ENCODE measurements at places on chromosomes 12 and 14.
A peak's percentile ranks its signal among the peaks of the same experiment; 100 is the strongest.

DNA sequence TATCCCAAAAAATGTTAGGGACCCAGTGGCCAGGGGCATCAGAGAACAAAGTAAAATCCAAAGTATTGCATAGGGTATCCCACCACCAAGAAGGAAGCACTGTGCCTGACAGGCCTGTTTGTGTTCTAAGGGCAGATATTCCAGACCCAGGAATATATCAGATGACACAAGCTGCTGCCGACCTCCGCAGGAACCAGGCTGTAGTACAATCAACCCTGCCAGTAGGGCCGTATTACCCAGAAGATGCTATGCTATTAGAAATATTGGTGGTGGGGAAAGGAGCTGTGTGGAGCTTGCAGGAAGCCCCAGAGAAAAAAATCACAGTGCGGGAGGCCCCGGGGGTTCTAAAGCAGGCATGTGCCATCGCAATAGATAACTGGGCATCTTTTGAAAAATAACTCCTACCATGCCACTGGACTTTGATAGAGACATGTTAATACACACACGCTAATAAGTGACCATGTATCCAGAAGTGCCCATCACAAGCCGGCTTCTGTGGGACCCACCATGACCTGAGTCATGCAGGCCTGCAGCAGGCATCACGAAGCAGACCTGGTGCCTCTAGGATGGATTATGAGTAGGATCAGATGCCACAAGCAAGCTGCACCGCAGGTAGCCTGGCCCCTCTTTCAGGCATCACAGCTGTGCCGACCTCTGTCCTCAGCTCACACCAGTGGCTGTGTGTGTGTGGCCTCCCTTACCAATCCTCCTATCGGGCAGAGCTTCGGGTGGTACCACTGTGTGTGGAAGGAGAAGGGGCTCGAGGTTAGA, 242.7 kb downstream of the BCL11B start:
- DNase-seq = no peak

DNA sequence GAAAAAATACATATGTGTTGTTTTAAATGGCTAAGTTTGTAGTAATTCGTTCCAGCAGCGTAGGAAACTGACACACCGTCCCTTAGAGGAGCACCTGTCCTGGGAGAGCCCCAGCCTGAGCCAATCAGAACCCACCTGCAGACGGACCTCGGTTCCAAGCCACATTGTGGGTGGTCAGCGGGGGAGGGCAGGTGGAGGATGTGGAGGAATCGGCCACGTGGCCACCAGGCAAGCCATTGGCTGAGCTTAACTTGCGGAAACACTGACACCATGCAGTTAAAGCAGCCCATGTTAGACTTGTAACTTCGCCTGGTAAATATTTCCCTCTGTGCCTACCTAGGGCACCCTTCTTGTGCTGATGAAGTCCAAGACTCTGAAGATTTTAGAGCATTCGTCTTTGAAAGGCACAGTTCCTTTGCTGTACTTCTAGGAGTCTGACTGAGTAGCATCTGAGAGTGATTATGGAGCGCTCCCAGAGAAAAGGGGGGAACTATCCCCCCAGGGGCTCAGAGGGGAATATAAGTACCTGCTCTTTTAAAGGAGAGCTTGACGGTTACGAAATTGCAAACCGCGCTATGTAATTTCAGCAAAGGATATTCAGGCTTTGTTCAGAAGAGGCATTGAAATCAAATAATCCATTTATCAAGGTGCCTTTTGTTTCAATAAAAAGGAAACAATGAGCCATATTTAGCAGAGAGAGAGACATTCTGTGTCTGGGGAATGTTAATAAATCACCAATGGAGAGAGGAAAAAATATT, 135.7 kb downstream of the TMEM132C start:
- DNase-seq = no peak

DNA sequence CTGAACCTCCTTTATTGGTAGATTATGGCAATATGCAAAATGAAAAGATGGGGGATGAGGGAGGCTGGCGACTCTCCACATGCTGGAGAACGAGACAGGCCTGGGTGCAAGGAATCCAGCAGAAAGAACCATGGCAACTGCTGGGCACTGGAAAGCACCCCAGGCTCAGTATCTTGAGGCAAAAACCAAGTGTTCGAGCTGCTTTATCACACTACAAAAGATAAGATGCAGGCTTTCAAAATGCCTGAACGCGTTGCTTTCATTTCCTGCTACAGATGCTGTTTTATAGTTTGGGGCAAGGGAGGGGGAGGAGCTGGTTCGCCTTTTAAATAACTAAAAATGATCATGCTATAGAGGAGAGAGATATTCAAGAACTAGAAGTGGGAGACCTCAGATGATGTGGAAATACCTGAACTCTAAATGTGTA, 38.9 kb downstream of the NIN start:
- DNase-seq = no peak

- no peak for DNase-seq
Observed at GRCh38 chr12:117473856-117474255, 112.4 kb upstream of the NOS1 start.

DNA sequence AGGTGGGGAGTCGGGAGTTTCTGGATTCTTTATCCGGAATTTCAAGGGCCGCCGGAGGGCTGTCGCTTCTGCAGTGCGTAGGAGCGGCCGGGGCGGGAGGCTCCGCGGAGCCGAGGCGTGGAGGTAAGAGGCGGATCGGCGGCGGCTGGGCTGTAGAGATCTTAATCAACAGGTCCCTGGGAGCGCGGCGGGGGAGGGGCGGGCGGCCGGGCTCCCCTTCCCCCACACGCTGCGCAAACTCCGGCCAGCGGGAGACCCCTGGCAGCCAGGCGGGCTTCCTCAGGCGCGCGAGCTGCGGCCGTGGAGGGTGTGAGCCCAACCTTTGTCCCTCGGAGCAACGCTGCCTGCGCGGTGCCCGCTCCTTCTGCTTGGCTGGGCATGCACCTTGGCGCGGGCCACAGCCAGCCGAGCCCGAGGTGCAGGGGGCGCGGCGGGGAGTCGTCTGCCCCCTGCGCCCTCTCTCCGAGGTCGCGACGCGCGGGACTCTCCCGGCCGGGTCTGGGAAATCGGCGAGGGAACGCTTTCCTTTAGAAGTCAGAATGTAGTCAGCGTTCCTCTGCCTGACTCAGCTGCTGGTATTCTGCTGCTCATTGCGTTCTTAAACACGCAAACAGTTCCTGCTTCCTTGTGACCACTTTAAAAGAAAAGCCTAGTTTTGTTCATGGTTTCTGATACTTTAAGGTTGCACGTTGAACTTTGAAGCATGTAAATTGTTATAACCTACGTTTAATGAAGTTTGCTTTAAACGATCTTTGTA, at the start of gene PALS1:
Gene PALS1, plus strand, starts transcription at position 25 of the 757 bp plus-strand sequence. CDS start 37,736 bp downstream, outside the sequence.
- peak; percentile 8 for DNase-seq

DNA sequence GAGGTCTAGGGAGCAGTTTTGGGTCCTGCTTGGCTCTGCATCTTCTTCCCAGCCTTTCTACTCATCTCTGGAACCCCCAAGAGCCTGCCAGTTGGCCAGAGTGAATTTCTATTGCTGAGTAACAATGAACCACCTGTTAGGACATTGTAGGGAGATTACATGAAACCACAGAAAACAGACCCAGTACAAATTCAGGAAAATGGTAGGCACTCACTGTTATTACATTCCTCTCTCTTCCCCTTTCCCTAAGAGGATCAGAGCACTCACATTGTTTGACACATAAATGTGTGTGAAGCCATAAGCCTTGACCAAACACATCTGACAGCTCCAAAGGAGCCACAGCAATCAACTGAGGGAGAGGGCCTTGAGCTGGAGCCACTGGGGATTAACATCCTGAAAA, 216.1 kb downstream of the TMEM132D start:
- no peak for DNase-seq

GRCh38 chr12:65935906-65936901, 111.9 kb downstream of the HMGA2 start:
- no peak for DNase-seq

DNA sequence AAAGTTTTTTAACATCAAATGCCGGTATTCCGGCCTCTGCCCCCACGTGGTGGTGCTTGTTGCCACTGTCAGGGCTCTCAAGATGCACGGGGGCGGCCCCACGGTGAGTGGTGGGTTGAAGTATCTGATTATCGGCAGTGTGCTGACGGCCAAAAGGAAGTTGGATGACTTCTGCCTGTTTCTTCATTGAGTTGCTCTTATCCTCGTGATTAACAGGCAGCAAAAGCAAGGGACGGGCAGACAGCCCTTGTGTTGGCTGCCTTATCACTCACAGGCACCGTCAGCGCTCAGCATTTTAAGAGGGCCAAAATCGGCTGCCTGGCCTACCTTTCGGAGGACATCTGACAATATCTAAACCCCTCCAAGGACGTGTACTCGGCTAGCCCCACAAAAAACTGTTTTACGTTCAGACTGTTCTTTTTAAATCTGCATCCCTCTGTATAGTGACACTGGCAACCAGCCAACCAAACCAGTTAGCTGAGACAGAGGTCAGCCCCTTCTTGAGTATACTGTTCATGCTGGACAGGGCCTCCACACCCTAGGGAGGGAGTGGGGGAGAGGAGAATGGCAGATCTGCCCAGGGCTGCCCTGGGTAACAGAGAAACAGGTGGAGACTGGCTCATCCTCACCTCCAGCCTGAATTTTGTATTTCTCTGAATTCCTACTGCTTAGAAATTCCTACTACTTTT, 22.9 kb upstream of the AKAP5 start:
- DNase-seq = no peak

DNA sequence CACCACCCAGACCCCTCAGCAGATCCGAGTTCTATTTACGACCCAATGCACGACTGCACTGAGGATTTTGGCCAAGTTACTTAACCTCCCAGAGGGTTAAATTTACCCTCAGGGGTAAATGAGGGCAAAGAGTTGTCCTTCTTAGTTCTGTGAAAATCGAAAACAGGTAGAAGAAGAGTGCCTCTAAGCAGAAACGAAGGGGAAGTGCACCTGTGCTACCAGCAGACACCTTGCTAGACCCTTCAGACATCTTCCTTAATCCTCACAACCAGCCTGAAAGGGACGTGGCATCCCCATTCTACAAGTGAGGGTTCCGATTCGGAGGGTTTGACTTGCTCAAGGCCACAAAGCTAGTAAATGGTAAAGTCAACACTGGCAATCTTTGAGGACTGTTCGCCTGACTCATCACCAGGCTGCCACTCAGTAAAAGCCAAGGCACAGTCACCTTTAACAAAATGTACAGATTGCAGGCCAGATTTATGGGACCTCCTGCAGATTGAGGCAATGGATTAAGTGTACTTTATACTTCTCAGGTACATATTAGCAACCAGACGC, 1.6 kb downstream of the GSG1 start:
- DNase-seq = no peak

GRCh38 chr14:35687335-35687939, 121.7 kb downstream of the RALGAPA1 start:
- DNase-seq = no peak

- no peak for DNase-seq
Observed at GRCh38 chr12:20376984-20377383, 8.6 kb downstream of the PDE3A start.

DNA sequence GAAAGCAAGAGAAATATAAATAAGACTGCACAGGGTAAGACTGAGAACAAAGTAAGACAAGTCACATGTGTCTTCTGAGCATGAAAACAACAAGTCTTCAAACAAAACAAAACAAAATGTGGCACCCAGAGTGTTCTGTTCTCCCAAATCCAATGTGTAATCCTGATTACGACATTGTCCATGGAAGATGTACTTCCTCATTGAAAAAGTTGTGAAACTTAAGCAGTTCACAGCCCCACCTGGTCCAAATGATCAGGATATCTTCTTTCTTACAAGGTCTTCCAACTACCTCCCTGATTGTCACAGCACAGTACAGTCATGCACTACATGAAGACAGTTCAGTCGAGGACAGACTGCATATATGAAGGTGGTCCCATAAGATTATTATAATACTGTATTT, 23.3 kb upstream of the NEK9 start:
- no peak for DNase-seq
